ENCODE measurements at places on chromosomes 13 and 19. TPM values are rescaled to one million over a fixed set of nuclear protein-coding genes. Genes with fewer than 3 reads are reported as not detected.

The OR7D2 gene
- not detected for total RNA-seq

The EDNRB gene
- not detected for total RNA-seq

The CYP4F2 gene
- 0.36 TPM for total RNA-seq

The FAM216B gene
- total RNA-seq = not detected

The ZNF112 gene
- total RNA-seq = 0.36 TPM

The ZNF665 gene
- 3.5 TPM for total RNA-seq

The ZNF541 gene
- not detected for total RNA-seq

The GRIK5 gene
- total RNA-seq = 0.59 TPM

The SOHLH2 gene
- total RNA-seq = not detected

The TMEM238 gene
- total RNA-seq = 11.3 TPM
